ENCODE measurements at places on chromosomes 16 and 17.

DNA sequence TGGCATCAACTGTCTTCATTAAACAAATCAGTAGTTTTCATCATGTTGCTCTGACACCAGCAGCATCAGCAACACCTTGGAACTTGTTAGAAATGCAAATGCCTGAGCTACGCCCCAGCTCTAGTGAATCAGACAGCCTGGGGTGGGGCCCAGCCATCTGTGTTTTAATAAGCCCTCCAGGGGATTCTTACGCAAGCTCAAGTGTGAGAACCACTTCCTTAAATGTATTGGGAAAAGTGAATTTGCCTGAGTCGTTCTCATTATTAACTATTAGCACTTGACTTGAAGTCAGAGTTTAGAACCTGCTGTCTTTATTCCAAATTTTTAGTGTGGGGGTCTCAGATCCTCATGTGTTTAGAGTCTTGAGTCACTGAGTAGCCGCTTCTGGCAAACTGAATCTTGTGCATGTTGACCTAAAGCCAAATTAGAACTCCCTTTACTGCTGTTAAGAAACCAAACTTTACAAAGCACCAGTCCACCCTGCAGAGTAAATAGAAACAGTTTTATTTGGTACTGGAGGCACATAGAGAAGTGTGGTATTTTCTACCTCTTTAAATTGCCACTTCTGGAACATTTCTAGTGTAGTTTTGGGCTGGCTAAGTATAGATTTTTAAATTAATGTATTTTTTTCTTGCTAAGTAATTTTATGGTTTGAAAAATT, 137.4 kb upstream of the COX10 start:
- DNase-seq = no peak

- DNase-seq = no peak
Measured at GRCh38 chr16:14600164-14600563, 29.9 kb downstream of the PARN start.

- no peak for DNase-seq
Measured at GRCh38 chr16:15974057-15974456, 24.6 kb downstream of the ABCC1 start.

- DNase-seq = no peak
Measured at GRCh38 chr17:29760279-29761039, 137.7 kb upstream of the CORO6 start.

DNA sequence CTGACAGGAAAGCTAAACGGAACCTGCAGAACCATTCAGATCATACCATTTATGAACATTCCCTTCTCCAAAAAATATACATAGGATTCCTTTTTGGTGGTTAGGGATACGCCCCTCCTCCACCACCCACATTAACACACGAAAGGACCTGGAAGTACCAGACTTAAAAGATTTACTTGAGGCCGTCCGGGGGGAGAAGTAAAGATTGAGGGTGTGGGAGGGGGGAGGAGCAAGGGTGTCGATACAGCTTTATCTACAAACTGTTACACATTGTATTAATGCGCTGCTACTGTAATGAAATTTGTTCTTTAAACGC, 537 bp downstream of the PALB2 start:
- no peak for DNase-seq

DNA sequence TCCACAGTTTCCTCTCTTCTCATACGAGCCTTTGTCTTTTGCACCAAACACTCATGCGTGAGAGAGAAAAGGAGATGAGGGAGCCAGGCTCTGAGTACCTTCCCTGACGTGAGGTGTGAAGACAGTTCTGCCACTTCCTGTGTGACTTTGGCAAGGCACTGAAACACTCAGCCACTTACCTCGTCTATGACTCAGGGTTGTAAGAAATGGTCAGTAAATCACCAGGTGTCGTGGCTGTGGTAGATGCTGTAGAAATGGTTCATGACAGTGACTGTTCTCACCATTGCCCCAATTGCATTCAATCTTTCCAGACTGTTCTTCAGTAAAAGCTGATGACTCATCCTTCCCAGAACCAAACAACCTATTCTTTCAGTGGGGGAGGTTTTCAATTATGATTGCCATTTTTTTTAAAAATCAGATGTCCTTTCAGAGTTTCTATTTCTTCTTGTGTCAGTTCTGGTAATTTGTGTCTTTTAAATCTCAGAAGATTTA, 49.2 kb upstream of the CBFA2T3 start:
- DNase-seq = no peak

GRCh38 chr17:9443811-9444210, 131.8 kb downstream of the STX8 start:
- DNase-seq = no peak

- no peak for DNase-seq
Measured at GRCh38 chr16:57029161-57030160, 40.1 kb downstream of the NLRC5 start.

Measured in left lobe of liver (tissue), 2 donors.